ENCODE measurements at places on chromosomes 16 and 17. TPM values are rescaled to one million over a fixed set of nuclear protein-coding genes. Genes with fewer than 3 reads are reported as not detected.

CLEC3A gene
- total RNA-seq: 0.23 TPM

CCL1 gene
- total RNA-seq: not detected

CX3CL1 gene
- 18.2 TPM for total RNA-seq

FASN gene
- 119 TPM for total RNA-seq

ABCA6 gene
- total RNA-seq: 6.2 TPM

ELMO3 gene
- 0.69 TPM for total RNA-seq

RAMP2 gene
- total RNA-seq: 16.6 TPM

ODAD4 gene
- total RNA-seq: 6.5 TPM

TTLL6 gene
- total RNA-seq: 0.46 TPM

WNK4 gene
- 0.69 TPM for total RNA-seq

FBXW10 gene
- 0.23 TPM for total RNA-seq
